ENCODE measurements at places on chromosomes 5 and 9. TPM values are rescaled to one million over a fixed set of nuclear protein-coding genes. Genes with fewer than 3 reads are reported as not detected.

Gene DNAH5
- not detected for total RNA-seq

Gene CNOT8
- 75.7 TPM for total RNA-seq

Gene BAAT
- total RNA-seq = not detected

Gene IL33
- not detected for total RNA-seq

Gene NUDT12
- total RNA-seq = 1.2 TPM

Gene FAM174A
- total RNA-seq = 4.0 TPM

Gene TEX48
- not detected for total RNA-seq

Gene ZFP2
- 0.18 TPM for total RNA-seq

Gene CA9
- 0.30 TPM for total RNA-seq

Gene REEP2
- 2.6 TPM for total RNA-seq

Gene FOXD1
- total RNA-seq = 0.07 TPM

Gene CDH12
- total RNA-seq = not detected

Gene TRAF1
- total RNA-seq = 82.3 TPM

Gene FOXD4L3
- total RNA-seq = 0.16 TPM

Gene LECT2
- not detected for total RNA-seq

Gene TRIP13
- 35.7 TPM for total RNA-seq

Gene TTC23L
- total RNA-seq = not detected

Gene SOWAHA
- 0.09 TPM for total RNA-seq

Gene THG1L
- total RNA-seq = 20.3 TPM

Gene PCDHGA5
- total RNA-seq = 0.55 TPM

Gene RCL1
- total RNA-seq = 28.3 TPM

Gene TUSC1
- total RNA-seq = 0.34 TPM

Gene PCDHGC4
- total RNA-seq = 0.05 TPM

Gene SPEF2
- 6.3 TPM for total RNA-seq

Gene ZDHHC12
- total RNA-seq = 68.7 TPM

Gene ANKS6
- 6.3 TPM for total RNA-seq

Gene C5orf24
- total RNA-seq = 34.3 TPM

Gene ALDH1A1
- total RNA-seq = not detected

Gene GPRIN1
- total RNA-seq = 2.4 TPM

Gene SLC45A2
- 0.14 TPM for total RNA-seq

Gene ZBTB5
- total RNA-seq = 10.3 TPM

Gene TAF1L
- total RNA-seq = 0.05 TPM

Gene GPR21
- 0.91 TPM for total RNA-seq

Gene NMUR2
- total RNA-seq = not detected

Gene ZNG1C
- total RNA-seq = 31.6 TPM

Gene PLCXD3
- not detected for total RNA-seq

Gene POU5F2
- 1.7 TPM for total RNA-seq

Gene FXN
- 37.8 TPM for total RNA-seq

Gene PLAC8L1
- total RNA-seq = not detected

Gene BARX1
- 0.20 TPM for total RNA-seq

Gene TAF11L13
- total RNA-seq = not detected

Gene ADGRV1
- 0.02 TPM for total RNA-seq

Gene ERGIC1
- 40.2 TPM for total RNA-seq

Gene SHISAL2B
- total RNA-seq = not detected

Gene NUTM2G
- total RNA-seq = not detected

Gene ADAMTS12
- total RNA-seq = not detected

Gene HMMR
- 46.6 TPM for total RNA-seq

Gene TRIM41
- total RNA-seq = 38.5 TPM

Gene PCDHGA12
- total RNA-seq = 0.18 TPM

Gene ENHO
- total RNA-seq = not detected

Data from T-helper 2 cell treated with Interferon-gamma antibody and Interleukin-4, amounts not matched to agents 100 ng/mL and 5 ng/mL, for 36 hours (primary cell).